ENCODE measurements at places on chromosomes 12 and 14.

DNA sequence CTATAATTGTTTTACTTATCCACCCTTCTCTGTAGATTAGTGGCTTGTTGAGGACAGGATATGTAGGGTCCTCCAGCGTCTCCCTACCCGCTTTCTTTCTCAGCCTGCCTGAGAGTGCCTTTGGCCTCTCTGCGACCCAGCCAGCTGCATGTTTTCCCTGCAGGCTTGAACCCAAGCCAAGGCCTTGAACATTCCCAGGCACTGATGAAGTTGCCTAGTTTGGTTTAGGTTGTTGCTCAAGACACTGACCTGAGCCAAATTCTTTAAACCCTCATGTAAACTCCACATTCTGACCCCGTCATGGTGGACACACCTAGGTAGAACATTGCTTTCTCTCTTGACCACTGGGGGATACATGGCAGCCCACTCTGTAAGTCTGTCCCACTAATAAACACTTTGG, 33.4 kb upstream of the TXNRD1 start:
- DNase-seq = no peak

DNA sequence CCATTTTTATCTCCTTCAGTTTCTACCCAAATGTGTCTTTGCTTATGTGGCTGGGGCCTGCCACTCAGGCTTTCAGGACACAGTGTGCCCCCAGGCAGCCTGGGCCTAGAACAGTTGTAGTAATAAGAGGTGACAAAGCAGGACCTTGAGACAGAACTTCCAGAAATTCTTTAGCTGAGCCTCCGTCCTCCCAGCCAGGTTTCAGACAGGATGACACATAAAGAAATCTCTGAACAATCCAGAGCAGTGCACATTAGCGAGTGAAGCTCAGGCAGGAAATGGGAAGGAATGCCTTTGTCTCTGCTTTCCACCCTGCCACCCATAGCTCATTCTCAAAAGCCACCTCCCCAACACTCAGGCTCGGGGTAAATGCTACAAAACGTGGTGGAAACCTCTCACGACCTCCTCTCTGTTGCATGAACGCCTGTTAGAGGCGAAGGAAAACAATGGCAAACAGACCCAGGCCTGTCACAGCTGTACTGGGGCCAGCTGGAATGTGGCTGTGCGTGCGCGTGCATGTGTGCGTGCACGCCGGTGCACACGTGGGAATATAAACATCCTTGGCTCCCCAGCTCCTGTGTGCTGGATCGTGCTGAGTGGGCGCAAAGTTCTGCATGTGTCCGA, 286.7 kb downstream of the ZFP36L1 start:
- DNase-seq = no peak

DNA sequence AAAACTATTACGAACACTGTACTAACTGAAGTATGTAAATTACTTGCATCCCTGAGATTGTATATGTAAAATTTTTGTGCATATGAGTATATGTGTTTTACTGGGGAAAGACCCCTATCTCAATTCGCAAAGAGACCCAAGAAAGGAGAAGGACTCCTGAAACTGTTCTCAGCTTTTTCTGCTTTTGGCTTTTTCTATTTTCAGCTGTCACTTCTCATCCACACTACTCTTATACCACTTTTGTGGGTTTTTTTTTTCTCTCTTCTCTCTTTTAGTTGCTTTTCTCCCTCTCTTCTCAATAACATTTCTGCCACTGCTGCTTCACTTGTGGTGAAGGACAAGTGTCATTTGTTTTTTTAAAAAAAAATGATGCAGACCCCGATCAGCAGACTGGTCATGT, 39.8 kb downstream of the NIN start:
- DNase-seq = no peak

DNA sequence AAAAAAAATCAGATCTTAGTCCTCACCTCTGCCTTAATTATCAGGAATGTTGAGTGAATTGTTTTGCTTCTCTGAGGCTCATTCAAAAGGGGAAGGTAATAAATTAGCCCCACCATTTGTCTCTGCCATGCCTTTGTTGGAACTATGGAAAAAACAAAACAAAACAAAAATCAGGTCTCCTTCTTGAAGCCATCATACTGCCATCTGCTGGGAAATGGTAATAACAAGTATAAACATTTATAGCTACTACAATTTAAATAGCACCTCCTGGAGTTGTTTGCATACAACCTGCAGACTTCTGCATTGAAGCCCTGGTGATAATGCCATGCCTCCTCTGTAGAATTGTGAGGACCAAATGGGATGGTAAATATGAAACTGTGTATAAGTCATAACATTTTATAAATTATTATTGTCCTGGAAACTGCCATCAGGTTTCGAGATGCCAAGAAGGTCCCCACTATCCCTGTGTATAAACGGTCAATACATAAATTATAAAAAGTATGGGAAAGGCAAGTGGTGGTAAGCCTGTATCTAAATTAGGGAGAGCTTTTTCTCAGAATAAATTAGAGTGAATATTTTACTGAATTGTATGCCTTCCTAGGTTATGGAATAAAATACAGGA, 87.2 kb upstream of the FGD4 start:
- DNase-seq = peak; percentile 70

- no peak for DNase-seq
These were observed 297.9 kb downstream of the BCL11B start for GRCh38 chr14:98974113-98974512.

All from NCI-H774 (cell line).